Eye (tissue), 1 donor: ENCODE measurements at places on chromosomes 16 and 17.

GRCh38 chr17:63714550-63715277 is 14.8 kb upstream of the LIMD2 start:
- no peak for DNase-seq

DNA sequence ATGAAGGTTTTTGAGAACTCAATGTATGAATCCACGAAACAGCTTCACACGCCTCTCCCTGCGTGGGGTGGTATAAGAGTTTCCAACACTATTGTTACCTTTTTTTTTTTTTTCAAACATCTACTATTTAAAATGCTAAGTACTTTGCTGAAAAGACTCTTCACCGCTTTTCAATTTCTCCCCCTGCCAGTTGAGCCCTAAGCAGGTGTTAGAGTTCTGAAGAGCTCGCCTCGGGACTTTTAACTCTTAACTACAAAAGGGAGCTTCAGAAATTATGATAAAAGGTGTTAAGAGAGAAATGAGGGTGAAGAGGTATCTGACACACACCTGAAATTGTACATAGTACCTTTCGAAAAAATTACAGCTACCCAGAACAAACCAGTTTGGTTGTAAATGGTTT is 20.9 kb upstream of the PSMD7 start:
- DNase-seq, result no peak

DNA sequence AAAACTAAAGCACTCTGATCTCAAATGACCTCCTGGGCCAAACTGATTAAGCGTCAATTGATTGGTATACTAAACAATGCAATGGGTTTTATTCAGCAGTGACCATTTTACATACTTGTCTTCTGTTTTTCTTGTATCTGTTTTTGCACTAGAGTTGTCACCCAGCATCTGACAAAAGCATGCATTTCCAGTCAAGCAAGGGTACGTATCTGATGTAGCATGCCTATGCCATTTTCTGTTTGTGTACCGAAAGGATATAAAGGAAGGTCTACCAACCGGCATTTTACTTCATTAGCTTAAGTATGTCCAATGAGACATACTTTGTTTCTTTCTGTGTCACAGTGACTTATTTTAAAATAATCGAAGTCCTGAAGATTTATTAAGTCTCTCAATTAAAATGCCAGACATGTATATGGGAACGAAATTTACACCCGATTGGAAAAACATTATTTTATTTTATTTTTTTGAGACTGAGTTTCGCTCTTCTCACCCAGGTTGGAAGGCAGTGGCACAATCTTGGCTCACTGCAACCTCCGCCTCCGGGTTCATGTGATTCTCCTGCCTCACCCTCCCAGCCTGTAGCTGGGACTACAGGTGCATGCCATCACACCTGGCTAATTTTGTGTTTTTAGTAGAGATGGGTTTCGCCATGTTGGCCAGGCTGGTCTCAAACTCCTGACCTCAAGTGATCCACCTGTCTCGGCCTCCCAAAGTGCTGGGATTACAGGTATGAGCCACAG is 7.5 kb downstream of the TOB1 start:
- DNase-seq, result no peak

- no peak for DNase-seq
Observed at GRCh38 chr16:53924331-53925106, 220.6 kb downstream of the FTO start.

- DNase-seq, result no peak
Observed at GRCh38 chr17:36829676-36830075, 107.6 kb upstream of the LHX1 start.

- DNase-seq, result peak; percentile 92
Observed at GRCh38 chr17:32546031-32546444, 59.2 kb downstream of the CDK5R1 start.

GRCh38 chr17:75748706-75749105 is 16.3 kb downstream of the GALK1 start:
- no peak for DNase-seq
